ENCODE measurements at places on chromosomes 16 and 17.

- DNase-seq = no peak
These were observed 486 bp downstream of the ZNF785 start for GRCh38 chr16:30585022-30585399.

- DNase-seq = no peak
These were observed 82.7 kb downstream of the MAP2K6 start for GRCh38 chr17:69497161-69497560.

DNA sequence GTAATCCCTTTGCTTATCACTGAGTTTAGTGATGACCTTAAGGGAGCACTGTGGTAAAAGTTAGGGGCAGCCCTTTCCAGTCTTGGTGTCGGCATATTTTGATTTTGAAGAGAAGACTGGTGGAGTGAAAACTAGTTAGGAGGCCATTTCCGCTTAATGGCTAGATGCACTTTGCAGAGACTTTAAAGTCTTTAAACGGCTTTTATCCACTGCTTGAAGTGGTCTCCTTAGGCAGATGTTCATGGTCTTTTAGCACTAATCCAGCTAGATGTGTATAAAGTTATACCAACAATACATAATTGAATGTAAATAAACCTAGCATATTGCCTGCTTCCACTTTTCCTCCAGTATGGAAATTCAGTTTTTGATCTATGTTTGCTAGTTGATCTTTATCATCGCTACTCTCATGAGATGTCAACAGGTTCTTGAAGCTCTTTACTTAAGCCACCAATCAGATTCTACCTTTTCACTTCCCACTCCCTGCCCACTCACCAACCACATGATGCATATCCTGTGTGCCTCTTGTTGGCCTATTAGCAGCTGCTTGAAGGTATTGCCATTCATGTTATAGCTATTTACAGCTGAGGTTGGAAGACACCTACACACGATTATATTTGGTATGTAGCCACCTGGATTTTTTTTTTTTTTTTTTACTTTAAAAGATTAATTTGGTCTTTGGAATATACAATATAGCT is 132.0 kb downstream of the NLK start:
- DNase-seq = no peak

GRCh38 chr17:17127730-17128291 is 78.3 kb downstream of the PLD6 start:
- no peak for DNase-seq

DNA sequence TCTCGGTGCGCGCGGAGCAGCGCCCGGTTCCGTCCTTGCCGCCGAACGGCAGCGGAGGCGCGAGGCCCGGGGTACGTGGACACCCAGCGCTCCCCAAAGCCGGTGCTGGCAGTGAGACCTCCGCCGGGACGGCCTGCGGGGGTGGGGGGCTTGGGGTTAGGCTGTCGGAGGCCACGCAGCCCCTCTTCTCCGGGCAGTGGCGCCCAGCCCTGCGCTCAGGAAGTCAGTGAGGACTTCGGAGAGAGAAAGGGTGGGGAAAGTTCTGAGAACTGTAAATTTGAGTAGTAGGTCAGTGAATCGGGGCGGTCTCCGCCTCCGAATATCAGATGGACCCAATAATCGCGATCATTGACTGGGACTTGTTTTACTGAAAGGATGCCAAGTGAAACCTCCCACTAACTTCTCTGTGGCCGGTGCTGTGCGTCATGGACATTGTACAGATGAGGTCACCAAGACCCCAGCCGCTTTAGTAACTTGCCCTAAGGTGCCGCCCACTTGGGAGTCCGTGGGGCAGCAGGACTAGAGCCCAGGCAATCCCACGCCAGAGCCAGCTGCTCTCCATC is 468 bp downstream of the IL4R start:
- peak; percentile 50 for DNase-seq

- DNase-seq = no peak
These were observed 296.2 kb upstream of the CDH5 start for GRCh38 chr16:66070140-66070917.

GRCh38 chr17:2780256-2780655 is 16.0 kb upstream of the RAP1GAP2 start:
- DNase-seq = no peak

DNA sequence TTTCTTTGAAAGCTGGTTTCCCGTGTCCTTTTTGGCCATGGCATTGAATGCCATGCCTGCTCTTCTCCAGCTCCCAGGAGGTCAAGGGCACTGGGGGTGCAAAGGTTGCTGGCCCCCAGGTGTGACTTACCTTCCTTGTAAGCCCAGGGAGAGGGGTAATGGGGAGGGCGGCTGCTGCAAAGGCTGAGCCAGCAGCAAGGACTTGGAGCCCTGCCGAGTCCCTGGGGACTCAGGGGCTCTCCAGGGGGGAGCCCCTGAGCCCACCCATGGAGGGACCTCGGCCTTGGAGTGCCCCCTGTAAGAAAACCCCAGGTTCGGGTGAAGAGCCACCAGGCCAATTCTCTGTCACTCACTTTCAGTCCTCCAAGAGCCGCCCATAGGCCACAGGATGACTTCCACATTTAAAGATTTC is 5.9 kb upstream of the CCL22 start:
- DNase-seq = no peak

- no peak for DNase-seq
These were observed 1.5 kb downstream of the TNFSF12 start for GRCh38 chr17:7550344-7550743.

DNA sequence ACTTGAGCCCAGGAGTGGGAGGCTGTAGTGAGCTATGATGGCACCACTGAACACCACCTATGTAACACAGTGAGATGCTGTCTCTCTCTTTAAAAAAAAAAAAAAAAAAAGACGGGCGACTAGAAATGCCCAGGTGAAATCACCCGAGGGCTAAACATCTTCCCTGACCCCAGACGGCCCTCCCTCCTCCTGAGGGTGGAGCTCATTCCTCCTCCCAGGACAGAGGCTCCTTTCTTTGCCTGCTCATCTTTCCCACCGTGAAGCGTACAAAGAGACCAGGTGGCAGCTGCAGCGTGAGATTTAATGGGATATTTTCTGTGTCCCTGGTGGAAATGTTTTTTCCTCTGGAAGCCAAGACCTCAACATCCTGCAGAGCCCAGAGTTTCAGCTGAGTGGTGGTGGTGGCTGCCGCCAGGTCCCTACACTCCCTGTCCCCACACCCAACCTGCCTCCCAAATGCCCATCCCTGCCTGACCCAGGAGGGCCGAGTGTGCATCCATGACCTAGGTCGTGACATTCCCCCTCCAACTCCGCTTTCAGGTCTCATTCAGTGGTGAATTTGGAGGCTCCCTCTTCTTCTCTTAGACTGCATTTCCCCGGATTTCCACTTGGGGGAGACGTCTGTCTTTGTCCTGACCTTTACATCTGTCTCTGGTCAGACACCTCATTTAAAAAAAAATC is 14.4 kb upstream of the GPRC5B start:
- peak; percentile 21 for DNase-seq

DNA sequence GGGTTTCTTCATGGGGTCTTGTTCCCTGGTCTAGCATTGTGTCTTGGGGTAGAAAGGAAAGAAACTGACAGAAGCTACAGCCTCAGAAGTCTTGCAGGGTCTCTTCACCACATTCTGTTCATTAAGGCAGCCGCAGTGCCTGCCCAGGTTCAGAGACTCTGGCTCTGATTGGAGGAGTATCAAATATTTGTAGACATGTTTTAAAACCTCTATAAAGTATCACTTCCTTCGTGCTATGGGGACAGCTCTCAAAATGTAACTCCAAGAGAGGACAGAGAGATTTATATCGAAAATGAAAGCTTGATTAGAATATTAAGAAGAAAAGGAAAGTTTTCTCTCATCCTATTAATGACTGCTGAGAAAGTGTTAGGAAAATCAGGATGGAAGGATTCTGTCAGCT is 107.0 kb upstream of the CACNG3 start:
- DNase-seq = no peak

DNA sequence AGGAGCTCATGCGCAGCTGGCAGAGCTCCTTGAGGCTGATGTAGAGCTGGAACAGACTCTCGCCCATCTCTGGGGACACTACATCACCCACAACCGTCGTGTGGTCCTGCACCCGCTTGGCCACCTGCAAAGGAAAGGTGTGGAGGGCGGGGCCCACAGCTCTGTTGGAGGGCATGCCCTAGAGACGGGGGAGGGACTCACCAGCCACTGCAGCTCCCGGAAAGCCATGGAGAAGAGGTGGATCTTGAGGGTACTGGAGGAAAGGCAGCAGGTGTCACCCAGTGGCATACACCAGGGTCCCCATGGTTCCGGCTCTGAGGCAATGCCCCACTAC is 8.6 kb downstream of the UNC13D start:
- DNase-seq = no peak

DNA sequence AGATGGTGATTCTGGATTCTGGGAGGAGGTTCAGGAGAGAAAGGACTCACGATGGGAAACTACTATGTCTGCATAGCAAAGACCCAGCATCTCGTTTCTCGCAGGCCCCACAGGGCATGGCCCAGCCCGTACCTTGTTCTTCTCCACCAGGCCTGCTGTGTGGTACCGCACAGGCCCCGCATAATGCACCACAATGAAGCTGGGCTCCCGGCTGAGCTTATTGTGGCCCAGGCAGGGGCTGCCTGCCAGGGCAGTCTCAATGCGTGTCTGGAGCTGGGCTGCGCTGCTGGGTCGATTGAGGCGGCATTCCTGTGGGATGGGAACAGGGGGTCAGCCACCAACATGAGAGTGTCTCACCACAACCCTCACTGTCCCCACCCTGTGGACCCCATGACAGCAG is 20.4 kb downstream of the ZNHIT3 start:
- DNase-seq = no peak

DNA sequence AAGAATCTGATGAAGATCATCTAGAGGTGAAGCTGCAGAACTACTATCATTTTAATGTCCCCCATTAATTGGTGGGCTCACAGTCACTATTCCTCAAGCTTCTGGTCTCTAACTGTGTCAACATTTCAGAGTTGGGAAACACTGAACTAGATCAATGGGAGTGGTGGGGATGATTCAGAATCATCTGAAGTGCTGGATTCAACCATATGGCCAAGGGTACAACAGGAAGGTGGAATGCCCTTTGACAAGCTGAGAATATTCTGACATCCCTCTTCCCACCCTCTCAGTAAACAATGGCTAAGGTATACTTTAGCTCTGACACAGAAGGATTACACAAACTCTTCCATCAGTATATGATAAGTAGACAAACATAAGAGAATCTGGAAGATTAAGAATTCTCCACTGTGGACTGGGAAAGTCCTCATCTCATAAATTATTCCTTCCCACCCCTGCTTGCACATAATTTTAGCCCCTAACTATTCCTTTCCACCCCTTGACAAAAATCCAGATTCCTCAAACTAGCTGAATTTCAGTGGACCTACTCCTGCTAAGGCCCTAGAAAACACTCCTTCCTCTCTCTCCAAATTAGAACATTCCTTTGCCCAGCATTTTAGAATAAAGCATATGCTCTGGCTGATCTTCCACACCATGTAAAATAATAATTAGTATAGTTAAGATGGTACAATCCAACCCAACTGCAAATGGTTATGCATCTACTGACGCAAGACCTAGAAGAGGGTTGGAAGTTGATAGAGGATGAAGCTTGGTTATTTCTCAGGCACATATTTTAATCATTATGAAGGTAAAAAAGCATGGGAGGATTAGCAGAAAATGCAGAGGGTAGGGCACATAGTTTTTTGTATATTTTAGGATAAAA is 16.3 kb upstream of the RFFL start:
- DNase-seq = no peak

GRCh38 chr16:85996843-85997242 is 97.9 kb downstream of the IRF8 start:
- no peak for DNase-seq

DNA sequence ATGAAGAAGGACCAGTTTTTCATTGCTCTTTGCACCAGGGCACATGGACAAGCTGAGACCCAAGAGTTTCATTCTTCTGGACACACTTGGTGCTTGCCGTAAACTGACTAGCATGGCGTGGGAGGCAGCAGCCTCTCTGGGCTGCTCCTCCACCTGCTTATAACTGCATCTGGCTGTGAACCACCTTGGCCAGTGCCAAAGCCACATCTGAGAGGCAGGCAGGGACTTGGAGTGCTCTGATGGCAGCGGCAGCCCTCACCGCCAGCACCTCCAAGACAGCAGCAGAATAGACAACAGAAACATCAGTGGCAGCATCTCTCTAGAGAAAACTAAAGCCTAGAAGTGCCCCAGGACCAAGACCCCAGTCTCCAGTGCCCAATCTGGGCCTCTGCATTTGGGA is 4.7 kb downstream of the KRT37 start:
- DNase-seq = no peak

- peak; percentile 42 for DNase-seq
These were observed 166.3 kb downstream of the ANKFN1 start for GRCh38 chr17:56319531-56319930.

GRCh38 chr17:71494062-71494855 is 626.6 kb upstream of the SOX9 start:
- DNase-seq = peak; percentile 82

DNA sequence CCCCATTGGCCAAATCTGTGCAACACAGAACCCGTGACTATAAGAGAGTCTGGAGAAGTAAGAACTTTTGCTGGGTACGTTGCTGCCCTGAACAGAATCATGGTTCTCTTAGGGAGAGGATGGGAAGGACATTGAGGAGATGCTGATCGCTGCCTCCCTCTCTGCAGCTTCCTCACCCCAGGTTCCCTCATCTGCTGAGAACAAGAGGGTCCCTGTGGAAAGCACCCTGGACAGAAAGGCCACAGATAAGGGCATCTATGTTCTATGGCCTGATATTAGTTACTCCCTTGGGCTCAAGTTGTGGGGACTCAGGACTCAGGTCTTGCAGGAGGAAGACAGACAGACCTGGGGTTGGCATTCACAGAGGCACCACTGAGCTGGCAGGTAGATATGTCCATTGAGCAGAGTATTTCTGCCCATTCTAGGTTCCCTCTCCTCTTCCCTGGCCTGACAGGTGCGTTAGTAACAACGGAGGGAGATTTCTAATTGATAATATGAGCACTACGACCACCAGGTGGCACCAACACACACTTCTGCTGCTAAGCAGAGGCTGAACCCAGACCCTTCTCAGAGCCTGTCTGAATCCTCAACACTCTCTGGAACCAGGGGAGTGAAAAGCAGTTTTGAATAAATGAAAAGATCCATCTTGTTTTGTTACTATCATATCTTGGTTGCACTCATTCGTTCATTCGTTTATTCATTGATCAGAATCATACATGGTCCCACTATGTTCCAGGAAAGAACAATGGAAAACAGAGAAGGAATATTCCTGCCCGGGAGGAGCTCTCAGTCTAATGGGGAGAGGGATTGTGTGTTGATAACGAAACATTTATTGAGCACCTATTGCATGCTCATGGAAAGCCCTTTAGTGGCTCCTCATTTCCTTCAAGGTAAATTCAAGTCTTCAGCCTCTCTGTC is 56.4 kb downstream of the SLC6A2 start:
- DNase-seq = peak; percentile 11

- peak; percentile 47 for DNase-seq
These were observed at the start of gene ERBB2 for GRCh38 chr17:39699818-39700147. TSS of gene ERBB2 (plus strand) at chr17:39700064. CDS start at chr17:39700239, 175 bp downstream.

DNA sequence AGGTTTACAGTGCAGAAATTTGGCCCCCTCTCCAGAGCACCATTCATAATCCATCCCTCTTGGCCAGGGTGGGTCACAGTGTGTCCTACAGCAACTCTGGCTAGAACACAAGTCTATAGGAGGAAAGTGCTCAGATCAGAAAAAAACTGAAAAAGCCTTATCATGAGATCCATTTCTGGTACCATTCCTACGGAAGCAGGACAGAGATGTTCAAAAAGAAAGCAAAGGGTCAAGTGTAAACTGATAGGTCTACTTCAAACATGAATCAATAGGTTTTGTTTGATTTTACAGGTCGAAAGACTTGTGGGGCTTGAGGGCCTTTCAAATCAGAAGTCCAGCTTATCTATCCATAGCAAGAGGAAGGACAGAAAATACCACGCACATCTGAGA is 326.4 kb downstream of the SOX9 start:
- DNase-seq = no peak
